Psoas muscle (tissue), 8 donors: ENCODE measurements at places on chromosomes 2 and 18. TPM values are rescaled to one million over a fixed set of nuclear protein-coding genes. Genes with fewer than 3 reads are reported as not detected.

The C2orf80 gene
- not detected for total RNA-seq

The DDX18 gene
- 33.4 TPM for total RNA-seq

The SERPINB10 gene
- total RNA-seq: not detected

The CFAP65 gene
- not detected for total RNA-seq

- no peak overlapping the region for H3K4me3 ChIP-seq
- H3K4me1 ChIP-seq: no peaks in the 10 kb centered on the region
- no peaks in the 10 kb centered on the region for H3K27me3 ChIP-seq
- DNase-seq: no peak
- no peak overlapping the region for H3K27ac ChIP-seq
- H3K36me3 ChIP-seq: no peaks in the 10 kb centered on the region
These were observed 86.2 kb downstream of the SMIM21 start for GRCh38 chr18:75341267-75341666.
